Astrocyte of the cerebellum (primary cell): ENCODE measurements at places on chromosomes 5 and 9.

GRCh38 chr9:35726931-35727330 lies 5.1 kb downstream of the TLN1 start:
- no peak for DNase-seq

GRCh38 chr9:95074632-95075031 lies 242.9 kb downstream of the FANCC start:
- no peak for DNase-seq

DNA sequence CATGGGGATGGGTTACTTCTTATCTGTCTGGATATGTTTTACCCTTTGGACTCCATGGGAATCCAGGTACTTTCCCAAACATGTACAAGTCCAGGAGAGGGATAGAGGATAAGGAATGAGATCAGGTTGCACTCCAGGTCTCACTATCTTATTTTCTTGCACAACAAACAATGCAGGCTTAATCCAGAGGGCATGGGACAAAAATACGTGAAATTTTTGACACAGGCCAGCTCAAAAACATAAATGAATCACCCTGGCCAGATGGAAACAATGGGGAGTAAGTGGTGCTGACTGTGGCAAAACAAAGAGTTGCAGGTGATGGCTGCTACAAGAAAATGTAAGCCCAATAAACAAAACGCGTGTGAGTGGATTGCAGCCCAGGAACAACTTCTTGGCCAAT lies 69.4 kb upstream of the GAS1 start:
- no peak for DNase-seq

GRCh38 chr5:135871268-135871915 lies 24.2 kb downstream of the IL9 start:
- DNase-seq = no peak
